ENCODE measurements at places on chromosomes 16 and 17.
A peak's percentile ranks its signal among the peaks of the same experiment; 100 is the strongest.

- DNase-seq: no peak
Measured at GRCh38 chr16:7218936-7219335, 113.7 kb upstream of the RBFOX1 start.

DNA sequence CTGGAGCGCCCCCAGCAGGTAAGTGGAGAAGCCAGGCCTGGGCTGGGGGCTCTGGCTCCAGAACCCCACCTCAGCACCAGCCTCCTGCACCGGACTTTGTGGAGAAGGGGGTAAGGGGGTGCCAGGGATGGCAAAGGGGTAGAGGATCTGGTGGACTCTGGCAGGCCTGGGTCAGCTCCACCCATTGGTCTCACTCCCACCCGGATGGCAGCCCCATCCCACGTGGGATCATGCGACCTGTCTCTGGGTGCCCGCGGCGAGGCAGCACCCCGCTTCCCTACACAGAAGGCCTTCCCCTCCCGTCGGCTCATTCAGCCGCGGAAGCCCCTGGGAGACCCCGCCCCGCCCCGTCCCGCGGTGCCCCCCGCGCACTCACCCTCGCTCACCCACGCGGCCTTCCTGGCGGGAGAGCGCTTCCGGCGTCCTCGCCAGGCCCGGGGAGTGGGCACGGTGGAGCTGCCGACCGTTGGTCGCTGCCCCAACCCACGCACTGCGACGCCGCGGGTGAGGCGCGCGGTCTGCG is 498 bp upstream of the PLEKHG4 start:
- peak; percentile 65 for DNase-seq

DNA sequence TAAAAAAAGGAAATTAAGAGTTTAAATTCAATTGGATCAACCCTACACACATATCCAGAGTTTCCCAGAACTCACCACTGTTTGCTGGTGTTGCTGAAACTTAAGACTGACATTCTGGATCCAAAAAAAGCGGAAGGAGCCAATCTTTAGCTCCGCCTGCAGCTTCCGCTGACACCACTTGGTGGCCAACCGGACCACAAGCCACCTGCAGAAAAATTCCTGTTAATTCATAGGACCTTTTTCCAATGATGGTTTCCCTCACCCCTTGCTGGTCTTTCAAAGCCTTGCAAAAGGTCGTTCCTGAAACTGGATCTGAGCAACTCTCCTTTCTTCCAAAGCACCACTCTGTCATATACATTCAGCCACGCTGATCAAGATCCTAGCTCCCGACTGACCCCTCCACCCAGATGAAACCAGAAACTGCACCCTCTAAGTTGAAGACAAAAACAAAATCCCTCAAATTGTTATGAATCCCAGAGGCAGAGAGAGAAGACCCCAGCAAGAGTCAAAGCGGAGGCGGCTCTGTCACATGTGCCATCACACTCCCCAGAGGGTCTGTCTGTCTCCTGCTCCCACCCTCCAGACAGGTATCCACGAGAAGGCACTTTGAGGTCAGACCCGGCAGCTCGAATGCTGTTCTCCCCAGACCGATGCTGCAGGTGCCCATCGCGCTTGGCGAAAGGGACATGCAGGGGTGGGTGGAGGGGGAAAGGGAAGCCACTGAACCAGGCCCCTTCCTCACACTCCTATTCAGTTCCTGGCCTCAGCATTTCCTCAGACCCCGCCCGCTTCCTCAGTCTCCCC is 773 bp downstream of the BLTP2 start:
- DNase-seq: peak; percentile 82

DNA sequence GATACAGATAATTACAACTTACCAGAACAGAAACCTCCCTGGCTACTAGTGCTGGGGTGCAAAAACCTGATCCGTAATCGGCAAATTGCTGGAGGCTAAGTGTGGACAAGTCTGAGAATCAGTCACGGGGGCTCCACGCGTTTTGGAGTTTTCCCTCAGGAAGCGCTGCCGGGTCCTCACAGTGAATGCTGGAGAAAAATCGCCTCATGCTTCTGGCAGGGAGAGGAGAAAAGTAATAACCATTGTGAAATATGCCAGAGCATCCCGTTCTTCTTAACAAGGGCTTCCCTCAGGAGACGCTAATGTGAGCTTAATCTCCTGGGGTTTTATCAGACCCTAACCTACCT is 79.0 kb upstream of the CACNG5 start:
- no peak for DNase-seq

DNA sequence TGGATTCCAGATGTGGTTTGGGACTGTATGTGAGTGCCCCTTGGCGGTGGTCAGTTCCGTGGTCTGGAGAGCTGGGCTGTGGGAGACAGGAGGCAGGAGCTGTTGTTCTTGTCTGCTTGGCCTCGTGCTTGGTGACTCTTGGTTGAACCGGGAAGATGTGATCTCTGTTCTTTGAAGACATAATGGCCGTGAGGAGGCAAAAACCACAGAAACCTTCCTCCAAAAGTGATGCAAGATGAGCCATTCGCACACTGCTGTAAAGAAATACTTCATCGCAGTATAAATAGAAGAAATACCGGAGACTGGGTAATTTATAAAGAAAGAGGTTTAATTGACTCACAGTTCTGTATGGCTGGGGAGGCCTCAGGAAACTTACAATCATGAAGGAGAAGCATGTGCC is 128.8 kb downstream of the RAP1GAP2 start:
- DNase-seq: peak; percentile 45

DNA sequence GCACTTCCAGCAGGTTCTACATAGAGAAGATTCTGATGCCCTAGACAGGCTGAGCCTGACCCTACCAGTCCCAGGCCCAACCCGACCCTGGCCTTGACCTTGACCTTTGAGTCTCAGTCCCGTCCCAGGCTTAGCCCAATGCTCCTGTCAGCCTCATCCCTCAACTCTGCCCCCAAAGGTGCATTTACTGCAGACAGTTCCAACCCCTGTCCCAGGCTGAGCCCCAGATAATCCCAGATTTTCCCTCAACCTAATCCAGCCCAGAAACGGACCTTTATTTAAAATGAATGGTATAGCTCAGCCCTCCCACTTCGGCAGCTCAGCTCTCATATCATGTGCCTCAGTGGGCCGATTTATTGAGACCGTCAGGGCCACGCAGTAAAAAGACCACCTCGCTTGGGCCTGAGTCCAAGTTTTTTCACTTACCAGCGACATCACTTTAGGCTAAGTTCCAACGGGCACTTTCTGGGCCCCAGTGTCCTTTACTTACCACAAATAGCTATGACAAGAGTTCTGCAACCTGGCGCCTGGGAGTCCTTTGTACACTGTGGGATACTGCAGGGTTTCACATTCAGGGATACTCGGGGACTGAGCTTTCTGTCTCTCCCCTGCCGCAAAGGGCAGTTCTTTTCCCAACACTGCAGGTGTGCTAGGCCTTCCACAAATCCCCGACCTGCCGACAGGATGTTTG is 89.5 kb downstream of the WSCD1 start:
- no peak for DNase-seq

- no peak for DNase-seq
Measured at GRCh38 chr17:57388131-57388725, 131.9 kb downstream of the MSI2 start.

DNA sequence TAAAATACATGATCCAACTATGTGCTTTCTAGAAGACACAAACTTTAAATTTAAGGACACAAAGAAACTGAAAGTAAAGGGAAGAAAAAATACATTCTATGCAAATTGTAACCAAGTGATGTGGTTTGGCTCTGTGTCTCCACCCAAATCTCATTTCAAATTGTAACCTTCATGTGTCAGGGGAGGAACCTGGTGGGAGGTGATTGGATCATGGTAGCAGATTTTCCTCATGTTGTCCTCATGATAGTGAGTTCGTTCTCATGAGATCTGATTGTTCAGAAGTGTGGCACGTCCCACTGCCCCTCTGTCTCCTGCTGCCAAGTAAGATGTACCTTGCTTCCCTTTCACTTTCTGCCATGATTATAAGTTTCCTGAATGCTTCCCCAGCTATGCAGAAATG is 15.0 kb downstream of the OR1A1 start:
- DNase-seq: no peak

- DNase-seq: no peak
Measured at GRCh38 chr16:4661661-4662060, 31.7 kb upstream of the NUDT16L1 start.

DNA sequence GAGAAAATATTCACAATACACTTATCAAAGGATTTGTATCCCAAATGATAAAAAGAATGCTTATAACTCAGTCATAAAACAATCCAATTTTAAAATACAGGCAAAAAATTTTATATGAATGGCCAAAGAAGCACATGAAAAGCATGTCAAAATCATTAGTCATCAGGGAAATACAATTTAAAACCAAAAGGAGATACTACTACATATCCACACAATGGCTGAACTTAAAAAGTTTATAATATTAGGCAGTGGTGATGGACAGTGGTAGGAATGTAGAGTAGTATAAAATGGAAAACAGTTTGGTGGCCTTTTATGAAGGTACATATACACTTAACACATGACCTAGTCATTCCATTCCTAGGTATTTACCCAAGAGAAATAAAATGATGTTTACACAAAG is 12.2 kb downstream of the CMC2 start:
- no peak for DNase-seq

DNA sequence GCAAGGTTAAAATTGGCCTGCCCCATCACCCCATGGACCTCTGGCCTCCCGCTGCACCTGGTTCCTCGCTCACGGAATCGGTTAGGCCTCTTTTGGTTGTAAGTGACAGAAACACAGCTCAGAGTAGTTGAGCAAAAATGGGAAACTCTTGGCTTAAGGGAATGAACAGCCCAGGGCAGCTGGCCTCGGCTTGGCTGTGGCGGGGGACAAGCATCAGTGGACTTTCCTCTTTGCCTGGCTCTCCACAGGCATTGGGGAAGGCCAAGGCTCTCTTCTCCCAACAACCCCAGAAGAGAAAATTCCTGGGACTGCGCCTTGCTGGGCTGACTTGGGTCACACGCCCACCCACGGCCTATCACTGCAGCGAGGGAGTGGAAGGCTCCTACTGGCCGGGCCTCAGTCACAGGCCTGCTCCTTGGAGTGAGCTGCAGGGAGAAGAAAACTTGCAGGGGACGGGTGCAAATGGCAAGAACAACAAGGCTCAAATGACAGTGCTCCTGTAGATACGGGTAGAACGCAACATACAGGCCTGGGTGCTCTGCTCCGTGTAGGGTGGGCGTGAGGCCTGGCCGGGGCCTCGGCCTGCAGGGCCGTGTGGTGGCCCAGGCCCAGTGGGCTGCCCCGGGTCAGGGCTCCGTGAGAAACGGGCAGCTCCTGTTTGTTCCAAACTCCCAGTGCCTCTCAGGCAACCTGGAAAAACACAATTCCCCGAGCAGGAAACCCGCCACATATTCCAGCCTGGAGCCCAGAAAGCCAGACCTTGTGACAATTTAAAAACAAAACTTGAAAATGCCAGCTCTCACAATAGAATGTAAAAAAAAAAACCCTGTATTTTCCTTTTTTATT is 25.0 kb upstream of the ATP2A3 start:
- DNase-seq: no peak

GRCh38 chr17:15998031-15998562 is 1.4 kb downstream of the ZSWIM7 start:
- no peak for DNase-seq

DNA sequence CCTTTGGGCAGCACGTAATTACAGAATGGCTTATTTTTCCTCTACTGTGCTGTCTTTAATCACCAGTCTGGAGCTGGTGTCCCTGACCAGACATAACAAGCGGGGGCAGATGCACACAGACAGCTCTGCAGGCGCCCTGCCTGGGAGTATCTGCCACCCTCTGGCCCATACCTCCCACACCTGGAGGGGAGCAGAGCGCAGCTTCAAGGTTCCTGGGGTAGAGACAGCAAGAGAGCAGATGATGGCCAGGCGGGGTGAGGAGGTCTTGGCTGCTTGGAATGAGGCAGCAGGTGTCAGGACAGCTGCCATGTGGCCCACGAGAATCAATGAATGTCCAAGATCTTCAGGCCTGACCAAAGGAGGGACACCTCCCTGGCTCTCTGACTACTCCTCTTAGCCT is 23.8 kb downstream of the TMEM94 start:
- no peak for DNase-seq

DNA sequence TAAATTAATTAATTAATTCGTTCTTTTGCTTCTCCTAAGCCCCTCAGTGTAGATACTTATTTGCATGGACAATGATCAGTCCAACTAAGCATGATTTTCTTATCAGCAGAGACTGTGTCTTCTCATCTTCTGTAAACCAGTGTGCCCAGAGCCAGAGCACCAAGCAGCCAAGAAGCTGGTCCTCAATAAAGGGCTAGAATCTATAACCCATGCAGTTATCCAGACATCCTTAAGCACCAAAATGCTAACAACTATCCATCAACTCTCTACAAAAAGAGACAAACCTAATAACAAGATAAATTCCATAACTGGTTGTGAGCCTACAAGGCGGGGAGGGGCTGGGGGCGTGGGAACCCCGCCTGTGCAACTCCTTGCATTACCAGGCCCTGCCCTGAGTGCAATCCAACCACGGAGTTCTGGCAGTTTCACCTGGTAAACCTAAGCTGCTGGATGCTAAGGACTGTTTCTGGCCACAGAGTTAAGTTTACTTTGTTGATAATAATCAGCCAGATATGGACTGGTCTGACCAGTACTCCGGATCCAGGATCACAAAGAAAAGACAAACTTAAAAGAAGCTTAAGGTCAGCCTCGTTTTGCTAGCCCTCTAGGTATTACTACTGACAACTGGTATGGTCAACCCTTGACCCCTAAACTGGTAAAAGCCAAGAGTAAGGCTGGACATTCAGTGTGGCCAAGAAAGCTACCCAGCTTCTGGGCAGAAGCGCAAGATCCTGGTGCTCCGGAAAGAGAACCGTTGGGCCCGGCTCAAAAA is 51.5 kb downstream of the ZFHX3 start:
- DNase-seq: no peak

- DNase-seq: no peak
Measured at GRCh38 chr17:66272811-66273585, 29.4 kb upstream of the PRKCA start.

DNA sequence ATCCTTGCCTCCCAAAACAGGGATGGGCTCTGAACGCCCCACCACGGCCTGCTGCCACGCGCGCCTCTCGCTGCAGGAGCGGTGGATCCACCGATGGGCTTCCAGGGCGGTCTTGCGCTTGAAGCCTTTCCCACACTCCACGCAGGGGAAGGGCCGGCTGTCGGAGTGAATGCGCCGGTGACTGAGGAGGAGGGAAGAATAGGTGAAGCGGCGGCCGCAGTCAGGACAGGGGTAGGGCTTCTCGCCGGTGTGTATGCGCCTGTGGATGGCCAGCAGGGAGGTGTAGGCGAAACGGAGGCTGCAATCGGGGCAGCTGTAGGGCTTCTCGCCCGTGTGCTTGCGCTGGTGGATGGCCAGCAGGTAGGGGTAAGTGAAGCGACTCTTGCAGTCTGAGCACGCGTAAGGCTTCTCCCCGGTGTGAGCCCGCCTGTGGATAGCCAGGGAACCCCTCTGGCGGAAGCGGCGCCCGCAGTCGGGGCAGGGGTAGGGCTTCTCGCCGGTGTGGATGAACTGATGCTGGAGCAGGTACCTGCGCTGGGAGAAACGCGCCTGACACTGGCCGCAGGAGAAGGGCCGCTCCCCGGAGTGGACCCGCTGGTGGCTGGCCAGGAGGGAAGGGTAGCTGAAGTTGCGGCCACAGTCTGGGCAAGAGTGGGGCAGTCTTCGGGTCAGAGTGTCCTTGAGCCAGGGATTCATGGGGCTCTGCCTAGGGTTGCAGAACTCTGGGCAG is 2.7 kb downstream of the ZNF785 start:
- DNase-seq: no peak

Data from HL-60 (cell line).